ENCODE measurements at places on chromosomes 12 and 14.

GRCh38 chr12:42474391-42474790, 115.2 kb downstream of the PRICKLE1 start:
- peak; percentile 25 for DNase-seq

DNA sequence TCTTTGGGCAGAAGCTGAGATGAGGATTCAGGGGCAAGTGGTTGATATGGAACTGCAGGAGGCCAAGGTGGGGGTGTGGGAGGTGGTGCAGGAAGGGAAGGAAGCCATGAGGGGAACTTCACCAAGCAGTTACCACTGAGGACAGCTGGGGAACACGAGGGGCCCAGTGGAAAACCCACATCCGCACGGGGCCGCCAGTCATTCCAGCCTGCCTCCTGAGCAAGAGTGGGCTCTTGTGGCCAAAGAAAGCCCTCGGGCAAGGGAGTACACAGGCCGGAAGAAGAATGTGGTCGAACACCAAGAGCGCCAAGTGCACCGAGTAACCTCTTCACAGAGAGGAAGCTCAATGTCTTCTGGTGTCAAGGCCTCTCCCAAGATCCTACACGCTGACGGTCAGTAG, 252.2 kb upstream of the FOXN3 start:
- no peak for DNase-seq

- DNase-seq: no peak
These were observed 97.7 kb downstream of the AKAP6 start for GRCh38 chr14:32426586-32427388.

- DNase-seq: no peak
These were observed at the start of gene SLC7A8 for GRCh38 chr14:23183479-23183878. Gene SLC7A8 (minus strand): TSS chr14:23183660. CDS start chr14:23182914, 746 bp downstream.

DNA sequence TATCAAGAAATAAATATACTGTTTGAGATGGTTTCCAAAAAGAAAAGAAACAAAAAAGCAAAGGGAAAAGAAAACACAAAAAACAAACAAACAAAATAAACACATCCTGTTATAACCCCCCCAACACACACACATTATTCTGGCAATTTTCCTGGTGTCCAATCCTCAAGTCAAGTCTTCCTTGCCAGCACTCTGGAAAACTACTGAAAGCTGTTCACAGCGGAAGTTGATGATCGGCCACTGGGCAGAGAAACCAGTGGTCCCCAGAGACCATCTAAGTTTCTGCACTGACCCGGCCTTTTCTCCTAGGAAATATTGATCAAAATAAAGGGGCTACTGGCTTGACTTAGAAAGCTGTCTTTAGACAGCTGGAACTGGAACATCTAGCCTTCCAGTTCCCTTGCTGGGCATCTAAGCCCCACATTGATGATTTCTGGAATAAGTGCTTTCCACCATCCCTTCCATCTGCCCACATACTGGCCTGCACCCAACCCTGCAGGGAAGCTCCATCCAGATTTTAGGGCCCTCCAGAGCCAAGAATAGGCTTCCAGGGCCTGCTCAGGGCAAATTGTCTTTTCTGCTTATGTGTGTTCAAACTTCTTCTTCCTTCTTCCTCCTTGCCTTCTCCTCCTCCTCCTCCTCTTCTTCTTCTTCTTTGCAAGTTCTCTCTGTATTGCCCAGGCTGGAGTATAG, 11.6 kb upstream of the PPP1CC start:
- no peak for DNase-seq

DNA sequence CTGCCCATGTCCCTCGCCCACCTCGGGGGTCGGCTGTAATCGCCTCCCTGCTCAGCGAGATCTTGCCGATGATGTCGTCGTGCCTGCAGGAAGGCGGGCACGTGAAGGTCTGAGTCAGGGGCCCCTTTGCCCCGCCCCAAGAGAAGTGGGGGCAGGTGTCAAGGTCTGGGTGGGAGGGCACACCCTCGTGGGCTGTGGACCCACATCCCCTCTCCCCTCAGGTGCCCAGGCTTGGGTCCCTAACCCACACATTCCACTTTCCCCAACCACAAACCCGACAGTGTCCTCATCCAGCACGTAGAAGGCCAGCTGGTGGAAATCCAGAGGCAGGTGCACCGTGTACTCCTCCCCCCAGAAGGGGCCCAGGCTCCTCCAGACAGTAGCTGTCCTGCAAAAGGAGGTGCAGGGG, 7.8 kb downstream of the RASAL1 start:
- no peak for DNase-seq

DNA sequence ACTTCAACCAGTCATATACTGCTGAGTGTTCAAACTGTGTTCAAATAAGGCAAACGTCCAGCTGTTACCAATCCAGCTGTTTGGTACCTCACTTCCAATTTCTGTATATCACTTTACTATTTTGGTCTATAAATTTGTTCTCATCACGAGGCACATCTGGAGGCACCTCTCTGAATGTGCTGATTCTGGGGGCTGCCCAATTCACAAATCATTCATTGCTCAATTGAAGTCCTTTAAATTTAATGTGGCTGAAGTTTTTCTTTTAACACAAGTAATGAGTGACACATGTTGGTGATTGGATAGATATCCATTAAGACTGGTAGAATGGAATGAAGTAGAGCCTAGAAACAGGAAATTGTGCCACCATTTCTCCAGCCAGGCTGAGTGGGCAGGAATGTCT, 617.0 kb upstream of the TMEM132C start:
- no peak for DNase-seq
